ENCODE measurements at places on chromosomes 7 and 10.

- DNase-seq = no peak
Measured at GRCh38 chr10:44968091-44968490, 8.5 kb downstream of the RASSF4 start.

- no peak for DNase-seq
Measured at GRCh38 chr10:11830836-11831519, 7.8 kb downstream of the PROSER2 start.

DNA sequence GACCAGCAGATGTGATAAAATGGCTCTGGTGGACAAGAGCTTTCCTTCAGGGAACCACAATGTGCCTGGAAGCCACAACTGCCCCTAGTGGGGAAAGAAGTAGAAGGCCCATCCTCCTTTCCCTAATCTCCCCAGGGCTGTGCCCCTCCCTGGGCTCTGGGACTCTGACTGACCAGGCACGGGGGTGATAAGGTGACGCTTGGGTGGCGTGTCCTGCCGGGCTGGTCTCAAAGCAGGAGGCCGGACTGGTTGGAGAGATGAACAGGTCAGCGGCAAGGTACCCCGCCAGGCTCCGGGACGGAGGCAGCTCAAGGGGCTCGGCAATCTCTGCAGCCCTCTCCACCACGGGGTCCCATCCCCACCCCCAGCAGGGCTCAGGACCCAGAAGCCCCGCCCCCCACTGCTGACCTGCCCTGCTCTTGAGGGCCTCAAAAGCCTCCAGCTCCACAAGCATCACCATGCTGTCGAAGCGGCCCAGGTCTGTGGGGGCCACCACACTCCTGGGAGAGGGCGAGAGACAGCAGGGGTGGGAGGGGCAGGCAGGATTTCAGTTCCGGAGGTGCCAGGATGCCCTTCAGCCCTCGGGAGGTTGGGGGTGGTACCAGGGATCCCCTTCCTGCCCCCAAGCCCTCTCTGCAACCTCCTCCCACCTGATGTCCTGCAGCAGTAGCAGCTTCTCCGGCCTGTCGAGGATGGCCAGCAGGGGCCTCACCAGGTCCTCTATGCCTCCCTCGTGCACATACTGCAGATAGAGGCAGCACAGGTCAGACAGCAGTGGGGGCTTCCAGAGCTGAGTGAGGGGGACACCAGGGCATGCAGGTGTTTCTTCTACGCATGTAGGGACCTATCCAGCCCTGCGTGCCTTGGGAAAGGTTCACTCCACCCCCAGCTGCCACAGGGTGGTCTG is 12.2 kb downstream of the LZTS2 start:
- no peak for DNase-seq

DNA sequence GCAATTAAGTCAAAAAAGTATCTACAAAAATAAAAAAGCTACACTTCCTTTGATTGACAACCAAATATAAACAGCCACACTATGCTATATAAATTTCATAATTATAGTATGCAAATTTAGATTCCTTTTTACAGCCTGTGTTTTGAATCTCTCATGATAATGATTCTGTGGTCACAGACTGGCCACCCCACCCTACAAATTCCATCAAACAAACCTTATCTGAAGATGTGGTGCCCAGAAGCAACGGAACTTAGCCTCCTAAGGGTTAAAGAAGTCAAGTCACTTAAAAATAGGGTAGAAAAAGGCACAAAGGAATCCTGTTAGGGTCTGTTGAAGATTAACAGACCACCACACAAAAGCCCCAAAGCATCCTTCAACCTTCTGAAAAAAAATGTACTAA is 351.8 kb downstream of the INHBA start:
- DNase-seq = no peak

DNA sequence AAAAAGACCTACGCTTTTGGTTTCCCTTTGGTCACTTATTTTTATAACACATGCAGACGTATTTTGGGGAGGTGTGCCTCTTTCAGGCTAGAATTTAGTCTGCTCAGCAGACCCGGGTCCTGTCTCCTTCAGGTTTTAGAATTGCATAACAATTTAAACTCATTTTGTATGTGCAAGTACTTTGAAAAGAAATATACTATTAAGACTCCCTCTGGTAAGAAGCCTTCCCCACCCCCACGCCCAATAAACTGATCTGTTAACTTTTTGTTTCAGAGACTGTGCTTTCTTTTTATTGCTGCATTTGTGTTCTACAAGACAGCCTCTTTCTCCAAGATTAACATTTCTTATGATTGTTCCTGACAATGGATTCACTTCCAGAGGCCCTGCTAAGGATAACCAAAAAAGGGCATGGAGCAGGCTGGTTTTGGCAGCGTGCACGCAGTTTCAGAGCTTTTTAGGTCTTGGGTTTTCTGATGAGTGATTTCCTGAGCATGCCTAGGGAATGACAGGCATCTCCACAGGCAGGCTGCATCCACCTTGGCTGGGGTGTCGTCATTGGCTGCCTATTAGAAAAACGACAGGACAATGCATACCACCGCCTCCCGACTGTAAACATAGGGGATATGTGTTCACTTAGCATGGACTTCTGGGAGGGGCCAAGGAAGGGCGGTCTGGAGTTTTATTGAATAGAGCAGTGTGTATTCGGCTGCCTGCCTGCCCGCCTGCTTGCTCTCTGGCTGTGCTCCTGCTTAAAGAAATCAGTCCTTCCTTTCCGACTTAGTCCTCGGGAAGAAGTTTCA is at the start of gene CALD1:
Gene CALD1, plus strand, starts transcription at position 694 of the 800 bp plus-strand sequence. CDS start 88,100 bp downstream, outside the sequence.
- DNase-seq = no peak

GRCh38 chr7:153858355-153858754 is 193.8 kb upstream of the DPP6 start:
- no peak for DNase-seq

- DNase-seq = no peak
Measured at GRCh38 chr7:19916046-19916445, 142.6 kb upstream of the TMEM196 start.

GRCh38 chr7:128909625-128910568 is 612 bp downstream of the KCP start:
- no peak for DNase-seq

DNA sequence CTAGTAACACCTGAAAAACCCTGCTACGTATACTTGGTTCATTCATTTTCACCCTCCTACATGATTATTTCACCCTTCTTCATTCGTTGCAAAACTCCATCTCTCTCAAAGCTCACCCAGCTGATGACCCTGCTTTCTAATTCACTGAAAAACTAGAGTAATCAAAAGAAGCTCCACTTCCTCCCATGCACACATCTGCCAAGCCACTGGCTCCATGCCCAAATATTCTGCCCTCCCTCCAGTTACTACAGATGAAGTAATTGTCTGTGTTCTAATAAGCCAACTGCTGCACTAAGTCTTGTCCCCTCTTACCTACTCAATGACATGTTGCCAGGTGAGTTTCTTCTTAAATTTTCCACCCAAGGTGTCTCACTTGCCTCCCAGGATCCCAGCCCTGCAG is 96.9 kb upstream of the CCDC71L start:
- no peak for DNase-seq

GRCh38 chr7:24972991-24973390 is 7.0 kb downstream of the OSBPL3 start:
- DNase-seq = no peak
